ENCODE measurements at places on chromosomes 7 and 10. TPM values are rescaled to one million over a fixed set of nuclear protein-coding genes. Genes with fewer than 3 reads are reported as not detected.

The RBP4 gene
- total RNA-seq: 1.7 TPM

The LEP gene
- total RNA-seq: not detected

The BLNK gene
- 42.3 TPM for total RNA-seq

The NUPR2 gene
- not detected for total RNA-seq

The STAG3 gene
- total RNA-seq: not detected
